NCI-H1105 treated with DMSO at 0.1 percent for 48 hours (cell line): ENCODE measurements at places on chromosomes 2 and 18.
A peak's percentile ranks its signal among the peaks of the same experiment; 100 is the strongest.

DNA sequence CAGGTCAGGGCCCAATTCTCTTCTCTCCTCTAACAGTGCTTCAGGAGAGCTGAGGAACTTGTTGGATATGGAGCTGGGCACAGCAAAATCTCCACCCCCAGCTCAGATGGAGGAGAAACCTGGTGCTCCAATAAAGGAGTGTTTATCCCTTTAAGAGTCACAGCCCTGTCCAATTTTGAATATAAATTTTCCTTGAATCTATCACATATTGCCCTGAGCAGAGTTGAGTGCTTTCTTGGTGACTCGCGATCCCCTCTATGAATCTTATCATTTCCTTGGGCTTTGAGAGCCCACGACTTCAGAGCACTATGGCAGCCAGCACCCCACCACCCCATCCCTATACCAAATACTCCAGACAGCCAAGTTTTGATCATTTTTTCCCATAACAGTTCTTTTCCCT lies 34.4 kb upstream of the SMAD7 start:
- no peak for DNase-seq

GRCh38 chr2:105803773-105804172 lies 59.1 kb downstream of the NCK2 start:
- DNase-seq = no peak

GRCh38 chr18:44149706-44150105 lies 531.0 kb upstream of the SETBP1 start:
- DNase-seq = no peak

GRCh38 chr2:16049406-16049805 lies 109.1 kb downstream of the MYCN start:
- no peak for DNase-seq

DNA sequence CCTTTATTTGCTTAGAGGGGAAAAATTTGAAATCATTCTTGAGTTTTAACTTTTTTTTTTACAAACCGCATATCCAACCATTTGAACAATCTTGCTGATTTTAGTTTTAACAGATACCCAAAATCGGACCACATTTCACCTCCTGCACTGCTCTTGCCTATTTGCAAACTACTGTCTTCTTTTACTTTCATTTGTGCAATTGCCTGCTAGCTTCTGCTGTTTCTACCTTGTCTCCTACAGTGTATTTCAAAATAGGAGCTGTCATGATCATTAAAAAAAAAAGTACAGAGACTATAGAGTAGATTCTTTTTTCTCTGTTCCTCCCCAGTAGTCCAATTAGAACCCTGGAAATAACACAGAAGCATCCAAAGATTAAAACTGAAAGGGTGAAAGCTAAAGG lies 1081.2 kb downstream of the SOCS6 start:
- DNase-seq = no peak

DNA sequence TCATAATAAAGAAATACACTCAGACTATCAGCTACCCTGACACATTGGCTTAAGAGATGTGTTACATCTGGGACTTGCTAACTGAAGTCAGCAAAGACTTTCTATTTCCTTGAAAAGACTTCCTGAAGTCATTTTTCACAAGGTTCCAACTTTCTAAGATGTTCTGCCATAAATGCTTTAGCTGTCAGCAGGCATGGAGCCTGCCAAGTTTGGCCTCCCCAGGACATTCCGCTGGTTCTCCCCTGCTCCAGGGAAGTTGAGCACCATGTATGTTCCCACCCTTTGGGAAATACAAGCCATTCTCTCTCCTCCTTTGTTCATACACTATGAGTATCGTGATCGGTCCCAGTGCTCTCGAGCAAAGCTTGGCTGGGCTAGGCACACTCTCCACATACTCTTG lies 202.7 kb upstream of the CCDC68 start:
- no peak for DNase-seq

GRCh38 chr2:172279813-172280212 lies 147.6 kb upstream of the ITGA6 start:
- DNase-seq = no peak

- no peak for DNase-seq
Measured at GRCh38 chr2:86789687-86790133, 1.0 kb downstream of the CD8A start.

DNA sequence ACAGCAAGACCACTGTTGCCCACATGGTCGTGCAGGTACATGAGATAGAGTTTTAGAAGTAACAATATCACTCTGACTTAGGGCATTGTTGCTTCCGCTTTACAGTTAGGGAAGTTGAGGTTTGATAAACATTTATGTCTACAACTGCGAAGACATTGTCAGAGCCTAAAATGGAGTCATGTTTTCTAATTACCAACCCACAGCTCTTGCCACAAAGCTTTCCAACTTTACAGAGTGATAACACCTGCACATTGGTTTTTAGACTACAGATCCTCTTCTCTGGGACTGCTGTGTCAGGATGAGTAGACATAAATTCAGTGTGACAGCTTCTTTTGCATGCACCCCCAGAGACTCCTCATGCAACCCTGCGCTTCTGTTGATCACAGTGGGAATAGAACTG lies 119.0 kb downstream of the FEZ2 start:
- DNase-seq = no peak

DNA sequence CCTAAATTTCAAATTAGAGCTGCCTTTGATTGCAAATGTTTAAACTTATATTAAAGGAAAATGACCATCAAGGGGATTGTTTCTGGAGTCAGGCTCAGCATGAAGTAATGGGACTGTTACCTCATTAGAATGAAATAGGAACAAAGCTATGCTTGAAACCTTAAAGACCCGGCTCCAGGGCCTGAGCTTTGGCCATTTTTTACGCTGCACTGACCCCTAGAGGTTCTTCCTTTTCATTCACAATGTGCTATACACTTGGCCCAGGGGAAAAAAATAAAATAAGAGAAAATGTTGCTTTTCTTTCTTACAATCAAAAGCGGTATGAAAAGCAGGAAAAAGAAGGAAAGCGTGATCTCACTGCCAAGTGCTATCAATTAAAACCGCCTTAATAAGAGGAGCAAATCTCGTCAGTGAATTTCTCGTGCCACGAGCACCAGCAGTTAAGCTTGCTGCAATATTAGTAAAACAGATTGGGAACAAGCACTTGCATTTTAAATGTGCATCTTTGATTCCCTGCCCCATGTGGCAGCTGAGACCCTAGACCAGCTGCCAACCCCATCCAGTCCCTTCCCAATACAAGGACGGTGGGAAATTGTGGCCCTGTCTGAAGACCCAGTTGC lies 96.6 kb downstream of the MBD2 start:
- DNase-seq = peak; percentile 47

GRCh38 chr18:26617151-26617554 lies 68.8 kb upstream of the KCTD1 start:
- no peak for DNase-seq

DNA sequence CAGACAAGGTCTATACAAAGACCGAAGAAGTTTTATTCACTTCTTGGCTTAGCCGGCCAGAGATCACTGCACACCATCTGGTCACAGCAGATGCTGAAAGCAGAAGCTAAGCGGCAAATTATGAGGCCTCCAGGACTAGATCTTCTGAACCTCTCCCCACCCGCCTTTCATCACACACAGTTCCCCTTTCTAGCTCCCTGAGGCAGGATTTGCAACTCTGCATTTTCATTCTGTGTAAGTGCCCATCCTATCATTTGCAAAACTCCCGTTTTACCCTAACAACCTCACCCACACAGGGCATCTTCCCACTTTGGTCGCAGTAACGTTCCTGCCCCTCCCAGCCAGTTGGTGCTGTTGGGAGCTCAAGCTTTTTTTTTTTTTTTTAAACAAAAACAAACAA lies 3.1 kb upstream of the MOB1A start:
- DNase-seq = no peak

DNA sequence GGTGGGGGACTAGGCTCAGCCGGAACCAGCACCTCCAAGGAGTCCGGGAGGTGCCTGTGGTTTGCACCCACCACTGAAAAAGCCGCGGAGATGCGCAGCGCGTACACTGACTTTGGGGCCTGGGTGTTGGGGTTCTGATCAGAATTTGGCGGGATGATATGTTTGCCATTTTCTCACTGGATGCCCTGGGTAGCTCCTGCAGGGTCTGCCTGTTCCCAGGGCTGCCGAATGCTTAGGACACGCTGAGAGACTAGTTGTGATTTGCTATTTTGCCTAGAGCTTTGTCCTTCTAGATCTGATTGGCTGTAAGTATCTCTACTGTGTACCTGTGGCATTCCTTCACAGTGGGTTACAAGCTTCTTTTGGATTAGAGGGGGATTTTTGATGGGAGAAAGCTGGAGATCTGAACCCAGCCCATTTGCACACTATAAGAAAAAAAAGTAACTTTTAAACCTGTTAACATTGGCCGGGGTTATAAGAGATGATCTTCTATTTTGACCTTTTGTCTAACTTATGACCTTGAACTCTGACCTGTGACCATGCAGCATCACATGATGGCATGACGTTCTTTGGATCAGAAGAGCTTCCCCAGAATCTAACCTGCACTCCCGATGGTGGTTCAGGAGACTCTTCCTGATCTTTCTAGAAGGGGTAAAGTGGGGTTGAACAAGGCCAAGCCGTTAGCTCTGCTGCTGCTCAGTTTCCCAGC lies 1.6 kb downstream of the KCNE4 start:
- DNase-seq = no peak

- no peak for DNase-seq
Measured at GRCh38 chr2:176582176-176582575, 312.9 kb downstream of the MTX2 start.
